H7 (cell line): ENCODE measurements at places on chromosomes 16 and 17.

DNA sequence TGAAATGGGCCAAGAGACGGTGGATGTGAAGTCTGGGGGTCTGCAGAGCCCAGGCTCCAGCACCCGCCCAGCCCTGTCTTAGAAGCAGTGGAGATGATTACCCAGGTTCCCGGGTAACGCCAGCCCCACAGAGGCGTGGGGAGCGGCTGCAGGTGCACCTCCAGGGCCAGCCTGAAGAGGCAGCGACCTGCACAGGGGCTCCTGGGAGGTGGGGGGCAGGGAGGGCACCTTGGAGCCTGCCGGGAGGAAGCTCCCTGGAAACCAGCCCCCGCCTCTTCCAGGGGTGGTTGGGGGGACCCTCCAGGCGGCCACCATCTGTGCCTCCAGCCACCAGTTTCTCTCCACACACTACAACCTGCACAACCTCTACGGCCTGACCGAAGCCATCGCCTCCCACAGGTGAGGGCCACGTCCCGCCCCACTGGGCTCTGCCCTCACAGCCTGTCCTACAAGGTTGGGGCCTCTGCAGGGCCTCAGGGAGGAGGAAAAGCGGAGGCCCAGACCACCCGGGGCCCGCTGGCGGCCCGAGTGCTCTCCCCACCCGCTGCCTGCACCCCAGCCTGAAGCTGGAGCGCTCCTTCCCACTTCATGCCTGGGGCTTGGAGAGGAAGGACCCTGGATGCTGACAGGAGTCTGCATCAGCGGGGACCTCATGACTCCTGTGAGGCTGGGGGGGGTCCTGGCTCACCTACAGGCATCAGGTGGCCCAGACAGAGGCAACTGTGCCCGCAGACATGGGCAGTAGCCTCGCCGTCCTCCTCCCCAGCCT, 10.5 kb downstream of the GAA start:
- peak; percentile 88 for DNase-seq

- no peak for DNase-seq
Measured at GRCh38 chr16:47613251-47613650, 152.1 kb downstream of the PHKB start.

DNA sequence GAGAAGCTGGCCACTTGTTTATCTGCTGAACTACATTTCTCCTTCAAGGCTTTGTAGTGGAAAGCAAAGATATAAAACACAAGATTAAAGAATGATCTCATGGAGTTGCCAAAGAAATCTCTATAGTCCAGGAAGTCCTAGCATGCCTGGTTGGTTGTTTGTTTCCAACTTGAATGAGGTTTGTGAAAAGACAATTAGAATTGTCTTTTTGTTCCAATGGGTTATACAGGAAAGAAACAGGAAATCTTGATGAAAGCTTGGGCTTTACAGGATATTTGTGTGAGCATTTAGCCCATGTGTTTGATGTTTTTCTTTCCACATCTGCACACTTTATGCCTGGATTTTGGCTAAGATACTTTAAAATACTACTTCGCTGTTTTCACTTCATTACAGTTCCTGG, 273.4 kb downstream of the CEP112 start:
- no peak for DNase-seq

- peak; percentile 50 for DNase-seq
Measured at GRCh38 chr16:75402821-75403475, 30.4 kb downstream of the CFDP1 start.

DNA sequence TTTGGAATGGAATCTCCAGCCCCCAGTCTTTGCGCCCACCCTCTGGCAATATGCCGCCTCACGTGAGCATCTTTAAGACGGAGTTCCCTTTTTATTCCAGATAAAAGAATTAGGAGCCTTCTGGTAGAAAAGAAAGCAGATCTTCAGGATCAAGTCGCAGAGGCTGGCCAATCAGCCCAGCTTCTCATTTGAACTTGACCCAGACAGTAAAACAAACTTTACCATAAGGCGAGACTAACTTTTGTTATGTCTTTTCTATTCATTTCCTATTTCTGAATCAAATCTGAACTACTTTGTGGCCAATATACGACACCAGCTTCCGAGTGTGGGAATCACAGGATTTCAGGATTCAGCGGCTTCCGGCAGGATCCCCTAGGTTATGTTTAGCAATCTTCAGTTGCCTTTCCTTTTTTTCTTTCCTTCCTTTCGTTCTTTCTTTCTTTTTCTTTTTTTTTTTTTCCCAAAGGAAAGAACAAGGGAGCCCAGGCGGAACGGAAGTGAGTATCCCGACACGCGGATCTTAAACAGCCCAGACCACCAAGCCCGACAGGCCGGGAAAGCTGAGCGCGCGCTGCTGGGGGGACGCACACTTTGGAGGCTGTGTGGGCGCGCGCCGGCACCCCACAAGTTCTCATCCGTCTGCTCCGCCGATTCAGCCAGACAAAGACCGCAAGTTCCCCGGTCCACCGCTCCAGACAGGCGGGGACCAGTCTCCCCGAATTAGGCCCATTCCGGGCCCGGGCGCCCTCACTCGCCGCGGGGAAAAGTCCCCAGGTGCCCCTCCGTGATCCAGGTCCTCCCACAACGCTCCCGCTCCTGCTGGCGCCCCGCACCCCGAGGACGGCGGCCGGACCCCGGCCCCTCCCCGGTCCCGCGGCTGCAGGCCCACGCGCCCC, 633 bp downstream of the TBC1D16 start:
- DNase-seq = peak; percentile 80

DNA sequence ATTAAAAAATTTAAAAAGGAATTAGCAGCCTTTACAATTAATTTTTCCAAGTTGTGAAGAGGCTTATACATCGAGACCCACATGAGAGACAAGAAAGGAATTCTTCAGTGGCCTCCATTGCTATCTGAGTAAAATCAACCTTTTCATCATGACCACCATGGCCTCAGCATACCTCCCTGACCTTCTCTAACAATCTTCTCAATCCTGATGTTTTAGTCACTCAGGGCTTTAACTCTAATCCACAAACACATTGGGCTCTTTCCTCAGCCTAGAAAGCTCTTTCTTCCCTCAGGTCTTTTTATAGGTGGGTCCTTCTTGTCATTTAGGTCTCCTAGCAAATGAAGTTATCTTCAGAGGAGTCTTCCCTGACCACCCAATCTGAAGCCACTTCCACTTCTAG, 46.4 kb downstream of the SPOP start:
- DNase-seq = no peak
